ENCODE measurements at places on chromosomes 16 and 17. TPM values are rescaled to one million over a fixed set of nuclear protein-coding genes. Genes with fewer than 3 reads are reported as not detected.
A peak's percentile ranks its signal among the peaks of the same experiment; 100 is the strongest.

DNA sequence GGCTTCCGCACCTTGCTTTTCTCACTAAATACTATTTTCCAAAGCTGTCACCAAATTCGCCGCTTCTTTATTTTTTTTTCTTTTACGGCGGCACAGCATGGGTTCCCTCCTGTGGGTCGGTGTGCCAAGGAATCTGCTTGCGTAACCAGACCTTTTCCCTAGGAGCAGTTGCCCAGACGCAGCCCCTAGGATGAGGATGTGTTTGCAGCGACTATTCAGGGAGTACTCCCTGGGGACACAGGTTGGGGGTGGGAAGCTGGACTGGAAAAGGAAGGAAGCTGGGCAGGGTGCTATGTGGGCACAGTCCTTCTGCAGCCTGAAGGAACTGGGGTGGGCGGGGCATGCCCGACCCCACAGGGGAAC is 49.0 kb upstream of the ZCCHC14 start:
- H3K4me3 ChIP-seq, result no peak overlapping the region
- no peak for DNase-seq
- no peaks in the 10 kb centered on the region for H3K36me3 ChIP-seq

- no peaks in the 10 kb centered on the region for H3K27me3 ChIP-seq
- no peaks in the 10 kb centered on the region for H3K36me3 ChIP-seq
- no peak overlapping the region for H3K4me3 ChIP-seq
- H3K4me1 ChIP-seq, result no peaks in the 10 kb centered on the region
- no peak for DNase-seq
These were observed 109.9 kb downstream of the TANC2 start for GRCh38 chr17:63075969-63076368.

GRCh38 chr16:89475144-89475543 is 15.2 kb downstream of the ANKRD11 start:
- no peaks in the 10 kb centered on the region for H3K27me3 ChIP-seq
- H3K4me3 ChIP-seq, result no peak overlapping the region
- H3K4me1 ChIP-seq, result peaks cover 53% of the 10 kb centered on the region
- DNase-seq, result no peak

DNA sequence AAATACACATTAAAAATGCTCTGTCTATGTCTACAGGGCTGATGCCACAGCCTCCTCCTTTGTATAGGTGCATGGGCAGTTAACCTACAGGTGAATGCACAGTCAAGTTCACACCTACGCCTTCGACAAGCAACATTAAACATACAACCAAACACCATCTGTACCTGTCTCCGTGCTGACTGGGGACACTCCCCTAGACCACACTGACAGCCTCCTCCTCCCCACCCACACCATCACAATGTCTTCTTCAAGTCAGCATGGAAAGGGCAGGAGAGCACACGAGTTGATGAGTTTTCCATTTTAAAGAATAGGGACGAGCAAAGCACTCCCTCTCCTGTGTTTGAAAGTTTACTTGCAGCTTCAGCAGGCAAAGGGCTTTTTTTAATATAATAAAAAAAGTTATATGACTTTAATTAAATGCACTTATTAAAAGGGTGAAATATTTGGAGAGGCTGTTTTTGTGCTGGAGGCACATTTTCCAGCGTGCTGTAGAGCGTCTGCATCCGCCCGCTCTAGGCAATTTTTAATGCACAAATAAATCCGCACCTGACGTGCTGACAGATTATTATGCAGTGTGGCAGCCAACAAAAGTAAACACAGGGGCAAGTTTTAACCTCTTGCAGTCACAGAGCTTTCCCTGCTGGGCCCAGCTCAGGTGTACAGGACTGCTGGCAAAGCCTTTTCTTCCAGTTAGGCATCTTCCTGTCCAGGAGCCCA is 367.9 kb downstream of the SOX9 start:
- H3K27ac ChIP-seq, result peak overlapping the region; percentile 6
- H3K4me1 ChIP-seq, result peaks cover 4% of the 10 kb centered on the region
- no peak for DNase-seq
- H3K27me3 ChIP-seq, result no peaks in the 10 kb centered on the region

MMP25 gene
- total RNA-seq, result 0.60 TPM

All from hepatocyte (in vitro differentiated cells).